Adrenal gland (tissue), 19 donors: ENCODE measurements at places on chromosomes 7 and 10.

GRCh38 chr7:129767120-129768015 lies 155.8 kb downstream of the NRF1 start:
- no peaks in the 10 kb centered on the region for H3K36me3 ChIP-seq
- no peak for DNase-seq
- H3K4me1 ChIP-seq: no peaks in the 10 kb centered on the region

GRCh38 chr7:91293136-91293535 lies 28.9 kb downstream of the FZD1 start:
- H3K4me3 ChIP-seq: no peak overlapping the region
- H3K4me1 ChIP-seq: no peaks in the 10 kb centered on the region
- no peaks in the 10 kb centered on the region for H3K27me3 ChIP-seq
- DNase-seq: no peak
- H3K36me3 ChIP-seq: no peaks in the 10 kb centered on the region

DNA sequence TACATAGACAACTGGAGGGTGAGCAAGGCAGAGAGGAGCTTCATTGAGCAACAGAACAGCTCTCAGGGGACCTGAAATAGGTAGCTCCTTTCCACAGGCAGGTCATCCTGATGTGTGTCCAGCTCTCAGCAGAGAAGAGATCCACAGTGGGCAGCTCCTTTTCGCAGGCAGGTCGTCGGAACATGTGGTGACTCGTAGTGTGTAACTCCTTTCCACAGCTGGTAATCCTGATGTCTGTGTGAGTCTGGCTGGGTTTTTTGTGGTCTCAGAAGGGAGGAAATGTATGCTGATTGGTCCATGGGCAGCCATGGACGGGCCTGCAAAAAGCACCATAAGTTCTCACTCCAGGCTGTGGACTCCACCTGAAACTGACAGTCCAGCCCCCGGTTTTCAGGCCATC lies 24.4 kb upstream of the TES start:
- H3K27me3 ChIP-seq: no peaks in the 10 kb centered on the region
- no peaks in the 10 kb centered on the region for H3K36me3 ChIP-seq
- DNase-seq: no peak
- no peak overlapping the region for H3K4me3 ChIP-seq
- no peak overlapping the region for H3K27ac ChIP-seq
- H3K4me1 ChIP-seq: no peaks in the 10 kb centered on the region

DNA sequence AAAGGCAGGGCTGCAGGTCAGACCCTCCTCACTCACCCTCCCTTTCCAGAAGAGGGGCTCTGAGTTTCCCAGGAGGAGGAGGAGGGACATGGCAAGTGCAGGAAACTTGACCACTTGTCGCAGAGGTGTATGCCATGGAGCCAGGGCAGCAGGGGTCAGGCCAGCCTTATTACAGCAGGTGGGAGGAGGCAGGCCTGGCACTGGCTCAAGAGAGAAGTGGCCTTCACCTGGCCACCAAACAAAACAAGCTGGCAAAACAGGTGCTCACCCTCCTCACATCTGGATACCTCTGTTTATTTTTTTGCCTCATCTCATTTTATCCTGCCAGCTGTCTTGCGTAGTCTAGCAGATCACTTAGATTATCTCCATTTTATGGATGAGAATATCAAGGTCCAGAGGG lies 12.5 kb downstream of the COL13A1 start:
- DNase-seq: no peak
- no peak overlapping the region for H3K27ac ChIP-seq
- no peaks in the 10 kb centered on the region for H3K36me3 ChIP-seq
- no peaks in the 10 kb centered on the region for H3K4me1 ChIP-seq

GRCh38 chr7:13933091-13933490 lies 56.4 kb downstream of the ETV1 start:
- H3K27me3 ChIP-seq: no peaks in the 10 kb centered on the region
- no peak overlapping the region for H3K4me3 ChIP-seq
- H3K27ac ChIP-seq: no peak overlapping the region
- DNase-seq: no peak

- H3K27ac ChIP-seq: no peak overlapping the region
- H3K36me3 ChIP-seq: no peaks in the 10 kb centered on the region
- no peaks in the 10 kb centered on the region for H3K4me1 ChIP-seq
- H3K4me3 ChIP-seq: no peak overlapping the region
Observed at GRCh38 chr10:21297603-21298383, 227.7 kb downstream of the SKIDA1 start.
